ENCODE measurements at places on chromosomes 3 and 15.

- DNase-seq = no peak
Observed at GRCh38 chr3:143590660-143591059, 257.6 kb downstream of the SLC9A9 start.

- DNase-seq = peak; percentile 87
Observed at GRCh38 chr3:66133050-66133757, 87.6 kb upstream of the SLC25A26 start.

- no peak for DNase-seq
Observed at GRCh38 chr3:61532739-61533500, 28.5 kb upstream of the PTPRG start.

DNA sequence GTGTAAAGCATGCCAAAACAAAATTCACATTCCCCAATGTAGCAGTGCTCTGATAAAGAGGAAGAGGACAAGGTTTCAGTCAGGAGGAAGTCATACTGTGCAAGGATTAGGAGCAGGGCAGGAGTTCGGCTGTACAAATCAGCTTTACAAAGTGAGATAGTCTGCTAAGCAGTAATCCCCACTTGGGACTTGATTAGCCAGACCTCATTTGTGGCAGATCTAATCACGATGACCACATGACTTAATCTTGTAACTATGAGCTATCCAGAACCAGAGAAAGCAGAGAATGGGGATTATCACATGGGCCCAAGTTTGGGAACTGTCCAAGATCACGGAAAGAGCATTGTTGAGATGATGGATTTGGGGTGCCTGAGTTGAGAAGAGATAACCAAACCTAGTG, 7.8 kb downstream of the DCBLD2 start:
- DNase-seq = peak; percentile 34

DNA sequence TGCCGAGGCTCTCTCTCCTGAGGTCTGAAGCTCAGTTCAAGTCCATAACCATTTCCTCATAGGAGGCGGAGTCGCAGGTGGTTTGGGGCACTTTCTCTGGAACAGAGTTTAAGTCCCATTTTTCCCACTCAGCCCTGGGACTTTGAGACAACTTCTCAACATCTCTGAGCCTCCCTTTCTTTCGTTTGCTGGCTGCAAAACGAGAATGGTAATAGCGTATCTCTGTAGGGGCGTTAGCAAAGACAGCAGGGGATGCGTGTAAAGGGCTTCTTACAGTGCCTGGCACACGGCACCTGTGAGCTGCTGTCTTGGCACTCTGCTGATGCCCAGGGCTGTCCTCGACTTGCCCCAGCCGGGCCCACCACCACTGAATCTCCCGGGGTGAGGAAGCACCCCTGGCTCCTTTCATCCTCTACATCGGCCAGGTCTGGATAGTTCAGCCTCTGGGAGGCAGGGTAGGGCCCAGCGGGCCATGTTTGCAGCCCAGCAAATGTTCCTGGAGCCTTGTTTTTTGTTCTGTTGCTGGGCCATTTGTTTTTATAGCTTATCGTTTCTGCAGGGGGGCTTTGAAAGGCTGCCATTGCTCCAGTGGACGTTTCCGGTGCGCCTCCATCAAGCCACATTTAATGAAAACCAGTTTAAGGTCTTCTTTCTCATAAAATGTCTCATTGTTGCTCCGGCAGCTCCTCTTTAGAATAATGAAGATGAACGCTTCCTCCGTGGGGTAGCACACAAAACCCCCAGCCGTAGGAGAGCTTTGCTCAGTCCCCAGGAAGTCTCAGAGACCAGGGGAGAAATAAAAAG, 60.0 kb upstream of the WNT5A start:
- DNase-seq = no peak

DNA sequence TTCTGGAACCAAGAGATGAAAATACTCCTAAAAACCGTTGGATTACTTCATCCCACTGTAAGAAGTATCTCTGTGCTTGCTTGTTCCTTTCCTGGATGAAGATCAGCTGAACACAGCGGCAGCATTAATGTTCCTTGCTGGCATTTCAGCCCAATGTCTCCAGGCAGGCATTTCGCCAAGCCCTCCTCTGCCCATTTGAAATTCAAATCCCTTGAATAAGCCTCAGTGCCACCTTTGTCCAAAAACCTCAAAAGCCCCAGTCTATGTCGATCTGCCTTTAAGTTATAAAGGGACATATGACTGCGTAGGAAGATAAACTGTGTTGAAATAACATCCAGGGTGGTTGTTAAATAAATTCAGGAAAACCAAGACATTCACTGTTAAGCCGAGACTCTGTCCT, 156.8 kb upstream of the PDZRN3 start:
- DNase-seq = no peak

- DNase-seq = no peak
Observed at GRCh38 chr15:34124651-34125050, 22.8 kb downstream of the PGBD4 start.

- DNase-seq = no peak
Observed at GRCh38 chr3:20288050-20288449, 102.0 kb upstream of the SGO1 start.

DNA sequence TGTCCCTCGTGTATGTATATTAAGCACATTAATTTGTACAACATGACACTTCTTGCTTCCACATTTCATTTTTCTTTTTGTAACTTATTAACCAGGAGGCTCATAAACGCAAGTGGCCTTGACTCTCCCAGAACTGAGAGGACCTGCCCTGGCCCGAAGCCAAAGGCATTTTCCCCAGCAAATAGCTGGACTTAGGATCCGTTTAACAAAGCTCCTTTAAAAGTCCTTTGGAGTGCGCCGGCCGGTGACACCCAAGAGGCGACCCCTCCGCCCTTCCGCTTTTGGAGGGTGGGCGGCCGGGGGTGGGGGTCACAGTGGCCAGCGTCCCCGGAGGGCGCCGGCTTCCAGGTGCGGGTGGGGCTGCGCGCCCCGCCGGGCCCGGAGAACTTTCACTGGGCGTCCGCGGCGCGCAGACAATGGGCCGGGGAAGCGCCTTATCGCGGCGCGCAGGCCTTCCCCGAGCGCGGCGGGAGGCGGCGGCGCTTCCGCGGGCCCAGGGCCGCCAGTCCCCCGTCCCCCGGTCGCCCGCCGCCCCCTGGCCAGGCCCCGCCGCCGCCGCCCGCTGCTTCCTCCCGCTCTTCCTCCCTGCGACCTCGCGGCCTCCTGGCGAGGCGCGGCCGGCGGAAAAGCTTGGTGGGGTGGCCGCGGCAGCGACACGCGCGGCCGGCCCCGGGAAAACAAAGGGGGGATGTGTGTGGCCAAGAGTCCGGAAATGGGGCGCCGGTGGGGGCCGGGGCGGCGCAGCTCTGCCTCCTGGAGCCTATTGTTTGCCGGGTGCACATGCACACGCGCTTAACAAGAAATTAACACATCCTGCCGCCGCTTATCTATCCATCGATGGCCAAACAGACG, 613.4 kb downstream of the MCTP2 start:
- peak; percentile 37 for DNase-seq

DNA sequence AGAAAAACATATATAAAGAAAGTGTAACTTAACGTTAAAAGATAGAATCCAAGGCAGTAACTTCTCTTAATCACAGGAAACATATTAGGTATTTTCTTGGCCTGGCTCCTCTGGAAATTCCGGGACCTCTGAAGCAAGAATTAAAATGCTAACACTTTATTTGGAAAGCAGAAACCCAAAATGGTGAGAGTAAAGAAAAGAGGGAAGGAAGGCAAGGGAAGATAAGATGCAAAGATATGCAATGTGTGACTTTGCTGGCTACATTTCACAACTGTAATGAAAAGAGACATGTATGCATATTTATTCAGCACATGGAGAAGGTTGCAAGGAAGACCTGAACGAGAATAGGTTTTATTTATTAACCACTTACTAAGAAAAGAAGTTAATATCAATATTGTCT, 372.5 kb downstream of the TBL1XR1 start:
- DNase-seq = no peak

DNA sequence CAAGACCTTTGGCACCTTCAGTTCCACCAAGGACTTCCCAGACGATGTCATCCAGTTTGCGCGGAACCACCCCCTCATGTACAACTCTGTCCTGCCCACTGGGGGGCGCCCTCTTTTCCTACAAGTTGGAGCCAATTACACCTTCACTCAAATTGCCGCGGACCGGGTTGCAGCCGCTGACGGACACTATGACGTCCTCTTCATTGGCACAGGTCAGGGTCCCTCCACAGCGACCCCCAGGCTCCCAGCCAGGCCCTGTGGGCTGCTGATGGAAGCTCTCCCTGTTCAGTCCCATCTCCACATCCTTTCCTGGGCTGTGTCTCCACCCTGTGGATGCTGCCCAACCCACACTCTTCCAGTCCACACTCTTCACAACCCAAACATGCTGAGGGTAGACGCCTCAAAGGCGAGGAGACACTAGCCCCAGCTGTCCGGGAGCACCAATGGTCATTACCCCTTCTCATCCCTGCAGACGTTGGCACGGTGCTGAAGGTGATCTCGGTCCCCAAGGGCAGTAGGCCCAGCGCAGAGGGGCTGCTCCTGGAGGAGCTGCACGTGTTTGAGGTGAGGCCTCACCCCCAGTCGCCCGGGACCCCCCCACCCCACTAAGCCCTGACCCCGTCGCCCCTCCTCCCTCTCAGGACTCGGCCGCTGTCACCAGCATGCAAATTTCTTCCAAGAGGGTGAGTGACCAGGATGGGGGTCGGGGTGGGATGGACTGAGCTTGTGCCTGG, 4.3 kb upstream of the LSMEM2 start:
- DNase-seq = peak; percentile 34

DNA sequence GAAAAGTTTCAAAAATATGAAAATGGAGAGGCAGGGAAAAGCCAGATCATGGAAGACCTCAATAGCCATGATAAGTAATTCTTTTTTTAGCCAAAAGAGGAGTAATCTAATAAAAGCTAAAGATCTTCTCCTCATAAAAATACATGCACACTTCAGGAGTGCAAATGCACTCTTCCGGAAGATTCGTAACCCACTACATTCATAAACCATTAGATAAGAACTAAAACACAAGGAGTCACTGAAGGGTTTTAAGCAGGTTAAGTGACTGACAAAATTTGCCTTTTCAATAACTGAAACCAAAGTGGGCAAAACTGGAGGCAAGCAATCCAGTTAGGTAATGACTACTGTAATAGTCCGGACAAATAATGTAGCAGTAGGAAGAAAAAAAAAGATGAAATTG, 46.0 kb downstream of the UBE3A start:
- DNase-seq = no peak

DNA sequence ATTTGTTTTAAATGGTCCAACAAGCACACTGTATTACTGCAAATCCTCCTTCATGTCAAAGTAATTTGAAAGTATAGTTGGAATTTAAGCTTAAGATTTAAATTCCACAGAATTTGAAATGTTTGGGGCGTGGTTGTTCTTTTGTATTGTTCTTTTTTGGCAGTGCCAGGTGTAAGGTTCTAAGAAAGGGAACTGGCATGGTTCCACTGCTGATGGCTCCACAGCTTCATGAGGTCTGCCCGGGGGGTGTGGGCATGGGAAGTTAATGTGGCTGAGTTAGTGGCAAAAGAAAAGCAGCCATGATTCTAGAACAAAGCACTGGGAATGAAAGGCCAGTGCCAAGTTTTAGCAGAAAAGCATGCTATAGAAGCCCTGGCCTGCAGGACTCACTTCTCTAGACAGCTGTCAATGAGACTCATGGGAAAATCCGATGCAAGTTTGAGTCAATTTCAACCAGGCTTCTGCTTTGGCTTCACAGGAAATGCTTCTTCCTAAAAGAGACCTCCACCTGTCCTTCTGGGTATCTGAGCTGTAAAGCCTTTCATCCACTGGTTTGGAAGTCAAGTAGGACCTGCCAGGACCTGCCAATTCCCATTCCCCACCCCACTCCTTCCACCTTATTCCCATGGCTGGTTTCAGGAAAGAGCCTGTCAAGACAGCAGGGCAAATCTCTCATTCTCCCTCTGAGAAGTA, 18.9 kb downstream of the CDCP1 start:
- no peak for DNase-seq

GRCh38 chr3:173301647-173302046, 95.9 kb upstream of the NLGN1 start:
- no peak for DNase-seq

- no peak for DNase-seq
Observed at GRCh38 chr3:70970171-70970570, 613.4 kb downstream of the FOXP1 start.

DNA sequence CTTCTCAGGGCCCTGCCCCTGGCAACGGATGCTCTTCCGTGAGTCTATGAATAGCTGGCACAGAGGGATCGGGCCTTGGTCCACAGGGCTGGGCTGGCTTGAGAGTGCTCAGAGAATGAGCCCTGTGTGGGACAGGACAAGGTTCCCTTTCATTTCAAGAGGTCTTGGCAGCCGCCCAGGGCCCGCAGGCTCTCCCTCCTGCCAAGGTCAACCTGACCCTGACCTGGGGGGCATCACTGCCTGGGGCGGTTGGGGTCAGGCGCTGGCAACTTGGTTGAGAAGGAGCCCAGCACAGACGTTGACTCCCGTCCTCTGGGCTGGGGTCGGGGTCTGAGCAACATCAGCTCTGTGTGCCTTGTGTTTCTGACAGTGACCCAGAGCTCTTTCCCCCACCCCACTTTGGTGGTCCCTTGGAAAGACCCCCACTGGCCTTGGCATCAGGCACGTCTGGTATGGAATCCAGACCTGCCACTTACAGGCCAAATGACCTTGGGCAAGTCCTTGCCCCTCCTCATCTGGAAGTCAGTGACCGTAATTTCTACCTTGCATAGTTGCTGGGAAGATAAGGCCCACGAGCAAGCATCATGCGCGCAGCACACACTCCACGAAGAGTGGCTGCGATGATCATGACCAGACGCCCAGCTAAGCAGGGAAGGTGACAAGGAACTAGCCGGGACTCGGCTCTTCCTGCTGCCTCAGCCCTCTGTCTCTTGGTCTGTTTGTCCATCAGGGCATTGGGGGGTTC, 36.4 kb downstream of the EPHB3 start:
- DNase-seq = no peak

DNA sequence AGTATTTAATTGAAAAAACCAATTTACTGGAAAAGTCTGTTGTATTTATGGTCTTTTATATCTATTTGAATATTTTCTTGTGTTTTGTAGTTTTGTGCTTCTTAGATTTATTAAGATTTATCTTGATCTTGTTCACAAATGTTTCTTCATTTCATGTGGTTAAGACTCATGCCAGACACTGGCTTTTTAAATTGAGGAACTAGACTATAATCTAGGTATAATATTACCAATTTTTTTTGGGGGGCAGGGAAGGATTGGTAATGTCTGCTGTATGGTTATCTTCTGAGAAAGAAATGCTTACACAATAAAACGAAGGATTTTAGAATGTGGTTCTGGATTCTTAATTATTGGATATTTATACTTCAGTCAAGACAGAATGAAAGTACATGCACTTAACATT, 24.9 kb downstream of the AP4E1 start:
- no peak for DNase-seq

DNA sequence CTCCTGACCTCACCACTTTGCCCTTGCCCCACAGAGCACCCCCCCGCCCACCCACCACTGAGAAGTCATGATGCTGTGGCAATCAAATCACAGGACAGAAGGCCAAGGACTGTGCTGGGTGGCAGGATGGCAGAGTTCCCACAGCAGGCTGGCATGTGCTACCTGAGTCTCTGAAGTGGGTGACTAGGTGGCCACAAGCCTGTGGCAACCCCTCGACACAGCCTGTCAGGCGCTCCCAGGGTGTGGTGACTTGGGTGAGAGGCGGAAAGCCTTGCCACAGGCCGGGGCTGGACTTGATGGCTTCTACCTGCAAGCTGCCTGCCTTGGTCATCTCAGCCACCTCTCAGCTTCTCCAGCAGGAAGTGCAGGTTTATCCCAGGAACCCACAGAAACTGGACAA, 15.6 kb upstream of the DUSP7 start:
- no peak for DNase-seq

- no peak for DNase-seq
Observed at GRCh38 chr3:151919030-151919328, 45.5 kb downstream of the SUCNR1 start.

GRCh38 chr15:40245666-40246450, 7.0 kb downstream of the PAK6 start:
- DNase-seq = no peak

- DNase-seq = no peak
Observed at GRCh38 chr15:90259524-90259923, 5.9 kb upstream of the NGRN start.

All from cardiac fibroblast (primary cell).